ENCODE measurements at places on chromosomes 1 and 21.

DNA sequence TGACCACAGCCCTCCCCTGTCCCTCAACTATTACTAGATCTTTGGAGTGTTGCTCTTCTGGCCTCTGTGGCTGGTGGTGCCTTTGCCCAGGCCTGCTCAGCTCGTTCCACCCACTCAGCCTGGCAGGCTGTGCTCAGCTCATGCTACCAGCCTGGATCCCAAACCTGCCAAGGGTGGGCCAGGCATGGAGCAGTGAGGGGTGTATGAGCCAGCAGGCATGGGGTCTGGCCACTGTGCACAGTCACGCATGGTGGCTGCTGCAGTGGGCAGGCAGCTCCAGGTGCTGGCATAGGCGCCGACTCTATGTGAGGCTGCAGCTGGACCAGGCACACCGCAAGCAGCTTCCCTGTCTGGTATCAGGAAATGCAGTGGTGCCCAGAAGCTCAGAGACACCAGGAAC, 449.9 kb downstream of the MATN1 start:
- DNase-seq: no peak

DNA sequence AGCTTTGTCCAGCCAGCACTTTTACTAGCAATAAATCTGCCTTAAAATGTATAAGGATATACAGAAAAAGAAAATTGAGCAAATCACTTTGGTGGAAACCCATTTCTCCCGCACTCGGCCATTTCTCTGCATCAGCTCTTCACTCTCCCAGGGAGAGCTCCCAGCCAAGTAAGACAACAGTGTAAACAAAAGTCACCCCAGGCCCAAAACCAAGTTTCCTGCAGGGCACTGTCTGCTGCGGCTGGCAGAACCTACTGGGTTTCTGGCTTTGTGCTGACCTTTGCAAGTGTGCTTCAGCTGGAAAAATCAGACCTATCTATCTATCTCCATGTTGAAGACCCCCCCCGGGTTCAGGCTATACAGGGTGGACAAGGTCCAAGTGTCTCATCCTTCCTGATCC, 476.7 kb upstream of the CAMK1G start:
- no peak for DNase-seq

- DNase-seq: no peak
Observed at GRCh38 chr1:20992322-20993056, 184.2 kb downstream of the EIF4G3 start.

GRCh38 chr1:89064632-89065031, 376 bp downstream of the GBP1 start:
- no peak for DNase-seq
